Aorta (tissue), 5 donors: ENCODE measurements at places on chromosomes 11 and 22. TPM values are rescaled to one million over a fixed set of nuclear protein-coding genes. Genes with fewer than 3 reads are reported as not detected.

DNA sequence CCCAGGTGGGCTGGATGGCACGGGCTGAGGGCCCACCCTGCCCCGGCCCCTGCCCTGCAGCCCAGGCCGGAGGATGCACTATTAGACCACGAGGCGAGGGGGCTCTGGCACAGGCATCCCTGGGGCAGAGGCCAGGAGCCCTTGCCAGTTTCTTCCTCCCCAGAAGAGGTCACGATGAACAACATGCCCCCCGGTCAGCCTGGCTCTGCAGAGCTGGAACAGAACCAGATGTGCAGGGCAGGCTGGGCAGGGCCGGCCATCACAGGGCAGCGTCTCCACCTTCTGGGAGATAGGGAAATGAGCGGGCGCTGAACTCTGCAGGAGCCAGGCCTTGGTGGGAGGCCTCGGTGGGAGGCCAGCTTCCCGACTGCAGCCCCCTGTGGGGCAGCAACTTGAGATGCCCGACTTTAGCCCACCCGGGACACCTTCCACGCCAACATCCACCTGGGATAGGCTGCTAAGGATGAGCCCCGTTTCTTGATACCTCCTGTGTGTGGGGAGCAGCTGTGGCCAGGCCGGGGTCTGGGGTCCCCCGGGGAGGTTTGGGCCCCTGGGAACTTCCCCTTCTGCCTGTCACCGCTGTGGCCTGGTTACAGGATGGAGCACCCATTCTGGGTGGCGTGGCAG is 21.8 kb upstream of the GNB1L start:
- no peaks in the 10 kb centered on the region for H3K36me3 ChIP-seq
- H3K4me3 ChIP-seq: no peak overlapping the region
- no peaks in the 10 kb centered on the region for H3K27me3 ChIP-seq
- H3K27ac ChIP-seq: no peak overlapping the region
- H3K4me1 ChIP-seq: no peaks in the 10 kb centered on the region

DNA sequence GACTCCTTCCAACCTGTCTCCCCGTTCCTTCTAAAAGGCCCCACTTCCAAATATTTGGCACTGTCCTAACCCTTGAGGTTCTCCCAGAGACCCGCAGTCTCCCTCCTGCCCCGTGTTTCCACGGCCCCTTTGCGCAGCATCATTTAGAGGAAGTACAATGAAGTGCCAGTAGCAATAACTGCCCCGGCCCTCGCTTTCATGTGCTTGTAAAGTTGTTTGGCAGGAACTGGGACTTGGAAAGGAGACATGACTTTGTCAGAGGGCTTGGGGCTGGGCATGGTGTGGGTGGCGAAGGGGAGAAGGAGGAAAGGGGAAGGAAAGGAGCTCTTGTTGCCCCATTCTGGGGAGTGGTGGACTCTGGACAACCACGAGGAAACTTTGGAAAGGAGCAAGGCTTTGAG is 2.6 kb downstream of the CD44 start:
- DNase-seq: peak; percentile 85
- H3K36me3 ChIP-seq: no peaks in the 10 kb centered on the region
- peak overlapping the region; percentile 74 for H3K4me3 ChIP-seq
- H3K27ac ChIP-seq: peak overlapping the region; percentile 72
- no peaks in the 10 kb centered on the region for H3K27me3 ChIP-seq

Gene GRAMD1B
- total RNA-seq: 4.5 TPM

Gene MEN1
- total RNA-seq: 18.0 TPM

DNA sequence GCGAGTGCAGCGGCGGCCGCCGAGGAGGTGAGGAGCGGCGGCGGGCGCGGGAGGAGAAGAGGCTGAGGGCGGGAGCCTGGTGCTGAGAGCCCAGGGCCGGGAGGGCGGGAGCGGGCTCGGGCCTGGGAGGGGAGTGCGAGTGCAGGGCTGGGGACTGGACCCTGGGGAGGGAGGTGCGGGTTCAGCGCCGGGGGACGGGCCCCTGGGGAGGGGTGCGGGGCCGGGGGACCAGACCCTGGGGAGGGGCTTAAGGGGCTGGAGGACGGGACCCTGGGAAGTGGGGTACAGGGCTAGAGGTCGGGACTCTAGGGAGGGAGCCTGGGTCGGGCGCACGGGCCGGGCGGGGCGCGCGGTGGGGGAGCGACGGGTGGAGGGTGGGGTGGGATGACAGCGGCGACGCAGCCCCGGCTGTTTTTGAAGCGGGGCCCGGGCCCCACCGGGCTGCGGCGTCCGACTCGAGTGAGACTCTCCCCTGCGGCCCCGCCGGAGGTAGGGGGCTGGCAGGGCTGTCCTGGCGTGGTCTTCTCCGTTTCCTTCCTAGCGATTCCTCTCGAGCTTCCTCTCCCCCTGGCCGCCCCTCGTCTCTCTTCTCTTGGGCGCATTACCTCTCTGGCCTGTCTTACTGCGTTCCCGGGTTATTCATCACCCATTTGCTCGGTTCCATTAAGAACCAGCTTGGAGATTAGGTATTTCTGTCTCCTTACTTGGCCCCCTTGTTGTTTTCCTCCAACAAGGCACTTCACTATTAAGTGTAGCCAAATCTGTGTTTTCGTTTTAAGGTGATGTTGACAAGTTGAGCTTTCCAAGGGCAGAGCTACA is 754 bp downstream of the NUP50 start:
- peak overlapping the region; percentile 99 for H3K4me3 ChIP-seq
- no peaks in the 10 kb centered on the region for H3K27me3 ChIP-seq
- peaks cover 2% of the 10 kb centered on the region for H3K4me1 ChIP-seq
- peaks cover 2% of the 10 kb centered on the region for H3K36me3 ChIP-seq

DNA sequence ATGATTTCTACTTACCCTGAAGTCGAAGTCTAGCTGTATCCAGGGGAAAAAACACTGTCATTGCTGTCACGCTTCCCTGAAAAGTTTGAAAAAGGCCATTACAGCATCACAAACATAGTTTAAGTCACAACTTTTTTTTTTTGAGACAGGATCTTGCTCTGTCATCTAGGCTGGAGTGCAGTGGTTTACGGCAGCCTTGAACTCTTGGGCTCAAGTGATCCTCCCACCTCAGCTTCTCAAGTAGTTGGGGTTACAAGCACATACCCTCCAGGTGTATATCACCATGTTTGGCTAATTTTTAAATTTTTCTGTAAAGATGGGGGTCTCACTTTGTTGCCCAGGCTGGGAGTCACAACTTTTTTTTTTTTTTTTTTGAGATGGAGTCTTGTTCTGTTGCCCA is 20.1 kb downstream of the SLC25A17 start:
- no peak for DNase-seq
- no peaks in the 10 kb centered on the region for H3K27me3 ChIP-seq
- H3K36me3 ChIP-seq: no peaks in the 10 kb centered on the region
- H3K4me1 ChIP-seq: no peaks in the 10 kb centered on the region
- H3K4me3 ChIP-seq: no peak overlapping the region
- no peak overlapping the region for H3K27ac ChIP-seq

GRCh38 chr22:23874871-23875270 is 17.2 kb downstream of the SLC2A11 start:
- H3K4me1 ChIP-seq: no peaks in the 10 kb centered on the region
- H3K36me3 ChIP-seq: no peaks in the 10 kb centered on the region
- H3K27ac ChIP-seq: no peak overlapping the region
- DNase-seq: no peak

- no peak for DNase-seq
- no peaks in the 10 kb centered on the region for H3K4me1 ChIP-seq
- H3K4me3 ChIP-seq: peak overlapping the region; percentile 9
- H3K36me3 ChIP-seq: no peaks in the 10 kb centered on the region
- no peaks in the 10 kb centered on the region for H3K27me3 ChIP-seq
These were observed 1.3 kb downstream of the RBM4B start for GRCh38 chr11:66676282-66676919.

DNA sequence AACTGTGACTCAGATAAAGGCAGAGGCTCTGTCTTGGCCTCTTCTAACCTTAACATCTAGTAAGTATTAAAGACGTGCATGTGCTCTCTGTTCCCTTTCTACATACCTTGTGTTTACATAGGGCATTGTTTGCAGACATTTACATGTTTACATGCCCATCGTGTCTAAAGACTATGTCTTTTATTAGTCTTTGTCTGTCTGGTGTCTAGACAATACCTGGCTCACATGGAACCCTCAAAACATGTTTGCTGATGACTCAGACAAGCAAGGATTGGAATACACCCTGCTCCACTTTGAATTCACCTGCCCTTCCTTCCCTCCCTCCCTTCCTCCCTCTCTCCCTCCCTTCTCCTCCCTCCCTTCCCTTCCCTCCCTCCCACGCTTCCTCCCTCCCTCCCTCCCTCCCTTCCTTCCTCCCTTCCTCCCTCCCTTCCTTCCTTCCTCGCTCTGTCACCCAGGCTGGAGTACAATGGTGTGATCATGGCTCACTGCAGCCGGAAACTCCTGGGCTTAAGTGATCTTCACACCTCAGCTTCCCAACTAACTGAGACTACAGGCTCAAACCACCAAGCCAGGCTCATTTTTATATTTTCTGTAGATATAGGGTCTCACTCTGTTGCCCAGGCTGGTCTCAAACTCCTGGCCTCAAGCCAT is 23.7 kb upstream of the SORL1-AS1 start:
- no peak for DNase-seq
- no peaks in the 10 kb centered on the region for H3K36me3 ChIP-seq
- H3K4me1 ChIP-seq: no peaks in the 10 kb centered on the region
- H3K27ac ChIP-seq: no peak overlapping the region

GRCh38 chr11:134736251-134736947 is 324.4 kb upstream of the B3GAT1 start:
- H3K4me3 ChIP-seq: no peak overlapping the region
- H3K36me3 ChIP-seq: no peaks in the 10 kb centered on the region
- H3K27me3 ChIP-seq: no peaks in the 10 kb centered on the region

Gene P2RX6
- total RNA-seq: 0.26 TPM

GRCh38 chr11:20647976-20648565 is 21.3 kb upstream of the NELL1 start:
- H3K4me1 ChIP-seq: no peaks in the 10 kb centered on the region
- no peaks in the 10 kb centered on the region for H3K27me3 ChIP-seq
- H3K27ac ChIP-seq: no peak overlapping the region
- no peaks in the 10 kb centered on the region for H3K36me3 ChIP-seq
- H3K4me3 ChIP-seq: no peak overlapping the region
